ENCODE measurements at places on chromosomes 6 and 20. TPM values are rescaled to one million over a fixed set of nuclear protein-coding genes. Genes with fewer than 3 reads are reported as not detected.
A peak's percentile ranks its signal among the peaks of the same experiment; 100 is the strongest.

PKIB gene
- total RNA-seq, result 56.8 TPM

- no peak for DNase-seq
- no peaks in the 10 kb centered on the region for H3K36me3 ChIP-seq
- no peak overlapping the region for H3K27ac ChIP-seq
- H3K4me1 ChIP-seq, result peaks cover 17% of the 10 kb centered on the region
- H3K4me3 ChIP-seq, result no peak overlapping the region
Observed at GRCh38 chr6:11631539-11631938, 94.0 kb downstream of the TMEM170B start.

DNA sequence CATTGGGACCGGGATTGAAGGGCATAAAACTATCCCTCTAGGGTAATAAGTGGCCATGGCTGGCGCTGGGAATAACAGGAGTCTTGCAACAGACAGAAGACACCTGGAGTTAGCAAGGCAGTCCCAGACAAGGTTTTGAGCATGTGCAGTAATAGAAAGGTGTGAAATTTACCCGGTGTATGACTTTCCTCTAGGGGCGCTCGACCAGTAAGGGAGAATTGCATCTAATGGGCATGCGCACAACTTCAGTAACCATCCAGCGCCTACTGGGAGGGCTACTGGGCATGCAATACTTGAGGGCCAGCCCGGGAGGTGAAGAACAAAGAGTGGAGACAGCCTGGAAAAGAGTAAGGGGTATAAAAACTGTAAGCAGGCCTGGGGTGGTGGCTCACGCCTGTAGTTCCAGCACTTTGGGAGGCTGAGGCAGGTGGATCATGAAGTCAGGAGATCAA, 32.7 kb downstream of the SERPINB6 start:
- H3K4me3 ChIP-seq, result no peak overlapping the region
- peaks cover 11% of the 10 kb centered on the region for H3K4me1 ChIP-seq
- peak; percentile 36 for DNase-seq
- no peaks in the 10 kb centered on the region for H3K27me3 ChIP-seq
- no peak overlapping the region for H3K27ac ChIP-seq
- H3K36me3 ChIP-seq, result no peaks in the 10 kb centered on the region

DNA sequence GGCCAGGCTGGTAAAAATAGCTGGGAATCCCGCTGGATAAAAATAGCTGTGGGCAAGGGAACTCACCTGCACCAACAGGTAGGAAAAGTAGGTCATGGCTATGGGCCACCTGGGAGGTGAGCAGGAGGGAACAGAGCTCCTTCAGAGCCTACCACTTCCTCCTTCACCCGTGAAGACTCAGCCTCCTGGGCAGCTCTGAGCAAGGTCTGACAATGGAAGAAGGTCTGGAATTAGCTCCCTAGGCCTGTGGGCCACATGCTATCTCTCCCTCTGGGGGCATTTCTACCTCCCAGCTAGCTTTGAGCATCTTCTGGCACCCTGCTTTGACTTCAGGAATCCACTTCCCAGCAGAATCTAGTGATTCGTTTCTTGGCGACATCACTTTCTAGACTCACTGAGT, 153.9 kb downstream of the MRPL14 start:
- H3K36me3 ChIP-seq, result no peaks in the 10 kb centered on the region
- no peak overlapping the region for H3K4me3 ChIP-seq
- peak; percentile 50 for DNase-seq

GRCh38 chr6:2937627-2938003, 33.8 kb downstream of the SERPINB6 start:
- H3K4me1 ChIP-seq, result peaks cover 2% of the 10 kb centered on the region
- H3K27ac ChIP-seq, result no peak overlapping the region
- no peak for DNase-seq
- H3K4me3 ChIP-seq, result no peak overlapping the region
- H3K27me3 ChIP-seq, result no peaks in the 10 kb centered on the region
